ENCODE measurements at places on chromosomes 6 and 20.

- no peak for DNase-seq
Observed at GRCh38 chr20:45113865-45114264, 1.1 kb downstream of the WFDC5 start.

DNA sequence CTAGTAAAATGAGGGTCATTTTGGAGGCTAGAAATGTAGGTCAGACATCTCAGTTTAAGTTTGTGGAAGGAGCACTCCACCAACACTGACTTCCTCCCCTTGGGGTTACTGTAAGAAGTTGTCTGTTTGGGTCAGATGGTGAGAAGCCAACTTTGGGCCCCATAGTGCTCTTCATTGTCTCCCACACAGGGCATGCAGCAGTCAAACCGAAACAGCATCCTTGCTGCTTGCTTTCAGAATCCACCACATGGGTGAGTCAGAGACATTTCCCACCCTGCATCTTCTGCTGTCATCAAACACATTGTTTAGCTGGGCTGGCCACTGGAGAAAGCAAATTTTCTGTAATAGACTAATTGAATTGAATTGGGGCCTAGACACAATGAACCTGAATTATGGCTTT, 16.8 kb downstream of the IL17F start:
- no peak for DNase-seq

DNA sequence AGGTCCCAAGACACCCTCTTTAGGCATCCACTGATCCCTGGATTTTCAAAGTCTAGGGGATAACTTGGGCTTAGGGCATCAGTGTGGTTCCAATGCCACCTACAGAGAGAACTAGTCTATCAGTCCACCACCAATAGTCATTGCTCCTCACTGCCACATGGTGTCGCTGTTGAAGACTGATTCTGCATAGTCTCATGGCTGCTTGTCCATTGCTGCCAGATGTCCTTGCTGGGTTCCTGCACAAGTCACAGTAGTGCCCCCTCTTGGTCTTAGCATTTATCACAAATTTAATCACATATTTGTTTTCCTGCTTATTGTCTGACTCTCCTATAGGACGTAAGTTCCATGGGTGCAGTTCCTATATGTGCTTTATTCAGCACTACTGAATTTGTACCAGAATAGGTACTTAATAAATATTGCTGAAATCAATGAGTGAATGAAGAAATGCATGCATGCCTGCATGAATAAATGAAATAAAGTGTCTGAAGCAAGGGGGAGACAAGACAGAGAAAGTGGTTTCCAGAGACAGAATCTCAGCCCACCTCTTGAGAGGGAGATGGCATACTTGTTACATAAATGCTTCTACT, 45.9 kb upstream of the RALY start:
- DNase-seq = peak; percentile 35

DNA sequence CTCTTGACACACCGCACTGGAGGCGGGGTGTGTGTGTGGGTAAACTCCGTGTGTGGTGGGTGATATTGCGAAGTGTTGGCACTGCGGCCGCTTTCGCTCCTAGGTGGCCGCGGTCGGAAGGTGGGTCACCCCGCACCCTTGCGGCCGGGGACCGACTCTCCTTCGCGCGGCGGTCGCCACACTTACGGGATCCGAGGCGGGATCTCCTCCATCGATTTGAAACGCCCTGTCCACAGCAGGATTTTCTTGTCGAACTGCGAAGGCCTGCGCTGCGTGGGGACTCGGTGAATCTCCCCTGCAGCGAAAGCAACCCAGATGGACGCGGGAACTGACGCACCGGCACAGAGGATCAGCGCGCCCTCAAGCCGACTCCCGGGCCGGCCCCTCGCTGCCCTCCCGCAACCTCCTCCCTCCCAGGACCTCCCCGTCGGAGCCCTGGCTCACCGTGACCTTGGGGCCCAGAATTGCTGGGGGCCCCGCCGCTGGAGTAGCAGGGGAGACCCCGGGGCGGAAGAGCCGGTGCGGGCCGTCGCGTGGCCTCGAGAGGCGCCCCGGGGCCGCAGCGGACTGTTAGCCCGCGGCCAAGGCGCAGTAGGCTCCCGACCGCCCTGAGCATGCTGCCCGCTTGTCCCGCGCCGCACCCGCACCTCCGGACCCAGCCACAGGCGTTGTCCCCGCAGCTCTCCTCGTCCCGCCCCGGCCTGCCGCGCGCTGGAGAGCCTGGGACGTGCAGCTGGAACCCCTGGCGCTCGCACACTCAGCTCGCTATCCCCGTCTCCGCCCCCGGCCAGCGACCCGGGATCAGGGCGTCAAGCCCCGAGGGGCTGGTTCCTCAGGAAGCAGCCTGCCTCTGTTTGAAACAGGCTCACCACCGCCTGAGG, at the start of gene FAM162B:
Gene FAM162B (minus strand): TSS at position 759 of the 881 bp plus-strand sequence. CDS start 143 bp downstream, at position 616.
- DNase-seq = no peak

All from urothelium cell line (cell line).